Lung microvascular endothelial cell (primary cell): ENCODE measurements at places on chromosomes 3 and 15. TPM values are rescaled to one million over a fixed set of nuclear protein-coding genes. Genes with fewer than 3 reads are reported as not detected.

The SLC35A5 gene
- 22.0 and 35.7 TPM in 2 replicates for total RNA-seq

The TRIM59 gene
- total RNA-seq: 9.9 and 13.1 TPM in 2 replicates

The NUTM1 gene
- total RNA-seq: not detected in 2 replicates

The CTXN2 gene
- not detected in 2 replicates for total RNA-seq

The DISP2 gene
- under 0.01 TPM in 2 replicates for total RNA-seq

The SLC22A14 gene
- total RNA-seq: not detected in 2 replicates

The PTX3 gene
- 185 and 311 TPM in 2 replicates for total RNA-seq

The RAD51 gene
- total RNA-seq: 1.6 and 4.1 TPM in 2 replicates

The LRTM1 gene
- total RNA-seq: not detected in 2 replicates

The C2CD4B gene
- 20.0 and 45.6 TPM in 2 replicates for total RNA-seq

The GPR156 gene
- total RNA-seq: not detected in 2 replicates

The GPR27 gene
- total RNA-seq: not detected in 2 replicates

- no peak for DNase-seq
These were observed 6.9 kb downstream of the CAND2 start for GRCh38 chr3:12803371-12803770.

DNA sequence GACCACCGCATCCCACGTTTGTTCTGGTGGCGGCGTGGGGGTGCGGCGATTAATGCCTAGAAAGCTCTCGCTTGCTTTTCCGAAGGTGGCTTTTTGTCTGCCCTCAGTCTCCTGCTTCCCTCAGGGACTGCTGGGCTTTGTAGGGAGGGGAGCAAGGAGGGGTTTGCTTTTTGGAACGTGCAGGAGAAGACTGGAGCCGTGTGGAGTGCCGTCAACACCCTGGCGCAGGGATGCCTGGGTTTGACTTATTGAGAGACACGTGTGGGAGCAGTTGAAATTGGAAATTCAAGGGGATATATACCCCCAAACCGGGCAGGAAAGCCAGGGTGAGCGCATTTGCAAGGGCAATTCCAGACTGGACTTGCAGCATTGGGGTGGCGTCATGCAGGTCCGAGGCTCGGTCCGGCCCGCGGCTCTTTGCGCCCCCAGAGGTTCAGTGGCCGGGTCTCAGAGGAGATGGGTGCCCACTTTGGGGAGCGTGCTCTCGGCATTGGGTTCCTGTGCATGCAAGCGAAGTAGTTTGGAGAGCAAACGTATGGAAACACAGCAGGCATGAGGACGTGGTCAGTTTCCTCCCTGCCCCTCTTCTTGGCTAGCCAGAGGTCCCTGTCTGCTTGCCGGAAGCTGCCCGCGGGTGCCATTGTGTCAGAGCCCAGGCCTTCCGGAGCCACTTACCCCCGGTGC is 2.1 kb downstream of the EPHB1 start:
- peak; percentile 50 for DNase-seq

- DNase-seq: no peak
These were observed 96.3 kb upstream of the CHRM5 start for GRCh38 chr15:33871980-33872379.

GRCh38 chr15:39629371-39629770 is 48.5 kb downstream of the THBS1 start:
- peak; percentile 79 for DNase-seq

- no peak for DNase-seq
These were observed 84.2 kb upstream of the GOLGA6L4 start for GRCh38 chr15:84151205-84151931.

- no peak for DNase-seq
These were observed 139.7 kb upstream of the CPNE4 start for GRCh38 chr3:132174500-132174899.

- DNase-seq: peak; percentile 39
These were observed 25.9 kb downstream of the ETFA start for GRCh38 chr15:76285241-76285825.

GRCh38 chr3:174882789-174883188 is 23.7 kb downstream of the NAALADL2 start:
- no peak for DNase-seq

- DNase-seq: no peak
These were observed 102.9 kb downstream of the ARNT2 start for GRCh38 chr15:80507131-80507530.

GRCh38 chr15:32861174-32861573 is 143.4 kb downstream of the GREM1 start:
- DNase-seq: no peak

- DNase-seq: no peak
These were observed 248.3 kb downstream of the VPS13C start for GRCh38 chr15:61811952-61812351.

DNA sequence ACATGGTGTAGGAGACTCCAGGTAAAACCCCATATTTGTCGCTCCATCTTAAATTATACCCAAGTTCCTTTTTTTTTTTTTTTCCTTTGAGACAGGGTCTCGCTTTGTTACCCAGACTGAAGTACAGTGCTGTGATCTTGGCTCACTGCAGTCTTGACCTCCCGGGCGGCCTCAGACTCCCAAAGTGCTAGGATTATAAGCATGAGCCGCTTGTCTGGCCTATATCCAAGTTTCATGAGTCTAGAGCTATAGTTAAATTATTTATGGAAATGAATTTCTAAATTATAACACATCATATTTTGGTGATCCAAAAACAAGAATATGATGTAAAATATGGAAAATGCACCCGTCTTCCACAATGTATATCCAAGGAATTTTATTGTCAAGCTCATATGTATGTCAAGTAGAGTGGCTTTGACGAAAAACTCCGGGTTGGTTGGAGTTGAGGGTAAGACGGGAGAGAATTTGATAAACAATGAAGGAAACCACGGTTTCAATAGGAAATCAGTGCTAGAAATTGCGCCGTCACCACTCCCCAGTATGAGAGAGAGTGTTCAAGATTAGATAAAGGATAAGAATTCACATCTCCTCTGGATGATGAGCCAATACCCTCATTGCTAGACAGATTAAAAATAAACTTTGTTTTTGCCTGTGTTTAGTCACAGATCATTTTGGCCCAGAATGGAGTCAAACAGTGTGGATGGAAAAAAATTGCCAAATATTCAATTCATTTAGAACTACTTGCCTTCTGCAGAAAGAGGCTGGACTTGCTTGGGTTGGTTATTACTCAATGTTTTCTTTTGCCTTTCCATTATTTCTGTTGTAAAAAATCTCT is 209.2 kb upstream of the NR2F2 start:
- no peak for DNase-seq

DNA sequence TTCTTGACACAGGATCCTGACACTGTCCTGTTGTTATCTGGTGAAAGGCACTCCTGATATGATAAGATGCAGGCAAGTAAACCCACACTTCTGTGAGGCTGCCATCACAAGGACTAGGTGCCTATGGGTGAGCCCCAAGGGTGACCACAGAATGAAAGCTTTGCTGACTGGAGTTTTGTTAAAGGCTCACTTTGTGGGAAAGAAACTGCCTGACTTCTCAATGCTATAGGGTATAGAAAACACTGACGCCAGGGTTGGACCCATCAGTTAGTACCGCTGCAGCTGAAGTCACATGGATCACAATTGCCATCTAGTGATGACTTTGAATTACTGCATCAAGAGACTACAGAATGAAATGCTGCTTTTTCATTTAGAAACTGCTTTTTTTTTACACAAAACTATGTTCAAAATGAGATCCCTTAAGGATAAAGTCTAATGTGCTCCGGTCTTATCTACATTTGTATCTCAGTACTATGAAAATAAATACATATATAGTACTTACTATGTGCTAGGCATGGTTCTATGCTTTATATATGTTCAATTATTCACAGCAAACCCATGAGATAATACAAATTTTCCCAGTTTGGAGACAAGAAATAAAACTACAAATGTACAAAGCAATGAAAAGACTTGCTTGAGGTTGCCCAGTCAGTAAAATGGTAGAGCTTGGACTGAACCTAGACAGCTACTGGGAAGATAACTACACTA is 64.2 kb upstream of the CMSS1 start:
- peak; percentile 87 for DNase-seq

GRCh38 chr3:105809208-105809888 is 59.5 kb downstream of the CBLB start:
- no peak for DNase-seq

DNA sequence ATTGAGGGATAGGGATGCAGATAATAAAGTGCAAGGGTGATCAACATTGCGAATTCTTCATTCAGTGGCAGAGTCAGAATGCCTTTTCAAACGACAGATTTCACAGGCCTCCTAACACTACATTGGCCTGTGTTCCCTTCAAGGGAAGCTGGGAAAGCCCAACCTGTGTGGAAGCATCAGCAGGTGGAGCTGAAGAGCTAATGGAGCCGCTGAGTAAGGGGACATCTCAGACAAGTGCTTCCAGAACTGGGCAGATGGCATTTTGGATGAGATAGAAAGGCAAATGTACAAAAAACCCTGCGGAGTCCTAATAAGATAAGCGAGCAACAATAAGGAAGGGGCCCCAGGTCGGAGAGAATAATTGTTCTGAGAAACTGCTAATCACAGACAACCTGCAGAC is 8.5 kb upstream of the SLC24A5 start:
- DNase-seq: peak; percentile 58

DNA sequence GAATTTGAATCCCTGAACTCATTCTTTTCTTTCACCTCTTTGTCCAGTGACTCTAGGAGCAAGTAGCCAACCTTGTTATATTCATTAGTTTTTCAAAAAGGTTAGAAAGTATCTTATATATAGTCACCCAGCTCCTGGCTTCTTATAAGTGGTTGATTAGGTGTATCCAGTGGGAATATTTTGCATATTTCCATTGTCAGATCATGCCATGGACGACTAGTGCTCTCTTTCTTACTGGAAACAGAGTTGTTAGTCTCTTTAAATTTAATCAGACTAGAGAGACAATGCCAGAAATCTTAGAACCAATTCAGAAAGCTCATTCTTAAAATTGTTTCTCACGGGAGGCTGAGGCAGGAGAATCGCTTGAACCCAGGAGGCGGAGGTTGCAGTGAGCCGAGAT is 73.4 kb downstream of the CHRD start:
- DNase-seq: no peak

DNA sequence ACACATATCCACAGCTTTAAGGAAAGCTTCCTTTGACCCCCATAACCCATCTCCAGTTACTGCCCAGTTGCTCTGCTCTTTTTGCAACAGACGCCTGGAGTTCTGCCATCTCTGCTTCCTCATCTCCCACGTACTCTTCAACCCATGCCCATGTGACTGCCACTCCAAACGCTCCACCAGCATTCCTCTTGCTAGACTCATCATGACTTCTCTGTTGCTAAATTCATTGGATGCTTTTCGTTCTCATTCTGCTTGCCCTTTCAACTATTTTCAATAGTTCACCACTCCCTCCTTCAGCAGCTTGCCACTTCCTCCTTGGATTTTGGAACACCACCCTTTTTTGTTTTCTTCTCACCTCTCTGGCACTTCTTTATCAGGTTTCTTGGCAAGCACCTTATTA is 2.7 kb upstream of the KNSTRN start:
- DNase-seq: peak; percentile 79

DNA sequence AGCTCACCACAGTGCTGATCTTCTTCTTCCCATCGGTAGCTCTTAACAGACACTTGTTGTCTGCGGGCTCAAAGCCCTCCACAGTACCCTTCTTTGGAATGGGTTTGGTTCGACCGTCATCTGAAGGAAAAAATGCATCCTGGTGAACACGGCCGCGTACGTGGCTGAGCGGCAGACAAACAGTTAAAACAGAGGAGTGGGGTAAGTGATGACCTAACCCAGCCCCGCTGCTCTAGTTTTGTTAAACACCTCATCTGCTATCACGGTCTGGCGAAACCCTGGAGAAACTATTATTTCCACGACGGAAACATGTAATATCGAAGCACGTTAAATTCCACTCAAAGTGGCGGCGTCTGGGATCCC is 725 bp downstream of the SRP14 start:
- peak; percentile 61 for DNase-seq

- no peak for DNase-seq
These were observed at the start of gene ANKRD63 for GRCh38 chr15:40282869-40283614. ANKRD63 (minus strand) TSS chr15:40283064; CDS start chr15:40282586, 478 bp downstream.

GRCh38 chr3:71492566-71492965 is 91.0 kb downstream of the FOXP1 start:
- DNase-seq: no peak

GRCh38 chr3:64890466-64890865 is 202.7 kb upstream of the ADAMTS9 start:
- no peak for DNase-seq

DNA sequence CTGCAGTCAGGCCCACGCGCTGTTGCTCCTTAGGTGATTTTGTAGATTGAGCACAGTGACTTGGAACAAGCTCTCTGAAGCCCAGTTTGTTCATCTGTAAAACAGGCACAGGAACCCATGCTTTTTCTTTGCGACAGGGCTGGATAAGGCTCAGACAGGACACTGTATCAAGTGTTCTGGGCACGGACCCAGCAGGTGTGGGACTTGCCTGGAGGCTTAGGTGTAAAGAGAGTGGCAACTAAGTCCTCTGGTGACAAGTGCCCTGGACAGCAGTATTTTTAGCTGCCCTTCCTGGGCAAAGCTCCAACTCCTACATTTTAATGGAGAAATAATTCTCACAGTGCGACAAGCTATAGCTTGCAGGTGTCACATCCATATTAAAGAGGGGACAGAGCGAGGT is 32.2 kb downstream of the CD276 start:
- no peak for DNase-seq

DNA sequence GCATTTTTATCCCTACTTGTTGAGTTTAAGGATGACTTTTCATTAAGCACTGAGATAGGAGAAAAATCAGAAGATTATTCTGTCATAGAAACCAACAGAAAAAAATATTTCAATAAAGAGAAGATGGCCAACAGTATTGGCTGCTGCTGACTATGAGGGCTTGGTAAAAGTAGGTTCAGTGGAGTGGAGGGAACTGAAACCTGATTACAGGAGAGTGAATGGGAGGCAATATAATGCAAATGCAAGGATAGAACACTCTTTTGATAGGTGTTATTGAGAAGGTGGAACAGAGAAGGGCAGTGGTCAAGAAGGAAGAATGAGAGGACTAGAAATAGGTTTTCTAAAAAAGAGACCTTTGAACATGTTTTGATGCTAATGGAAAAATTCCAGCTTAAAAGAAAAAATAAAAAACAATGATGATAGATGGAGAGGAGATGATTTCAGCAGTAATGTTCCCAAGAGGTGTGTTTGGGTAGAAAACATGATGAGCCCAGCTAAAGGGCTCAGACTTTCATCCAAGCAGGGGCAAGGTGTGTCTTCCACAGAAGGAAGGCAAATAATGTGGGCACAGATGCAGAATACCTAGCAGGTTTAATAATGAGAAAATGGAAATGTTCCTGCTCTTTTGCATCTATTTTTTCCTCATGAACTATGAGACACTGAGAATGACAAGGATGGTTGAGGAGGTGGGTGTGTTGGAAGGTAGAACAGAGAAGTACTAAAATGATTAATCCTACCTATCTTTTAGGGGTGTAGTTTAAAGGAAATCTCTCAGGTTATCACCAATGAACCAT is 397.9 kb upstream of the GOLIM4 start:
- DNase-seq: no peak

GRCh38 chr15:68232937-68233336 is 3.4 kb upstream of the CLN6 start:
- no peak for DNase-seq

GRCh38 chr3:133548090-133548489 is 25.4 kb upstream of the CDV3 start:
- no peak for DNase-seq

DNA sequence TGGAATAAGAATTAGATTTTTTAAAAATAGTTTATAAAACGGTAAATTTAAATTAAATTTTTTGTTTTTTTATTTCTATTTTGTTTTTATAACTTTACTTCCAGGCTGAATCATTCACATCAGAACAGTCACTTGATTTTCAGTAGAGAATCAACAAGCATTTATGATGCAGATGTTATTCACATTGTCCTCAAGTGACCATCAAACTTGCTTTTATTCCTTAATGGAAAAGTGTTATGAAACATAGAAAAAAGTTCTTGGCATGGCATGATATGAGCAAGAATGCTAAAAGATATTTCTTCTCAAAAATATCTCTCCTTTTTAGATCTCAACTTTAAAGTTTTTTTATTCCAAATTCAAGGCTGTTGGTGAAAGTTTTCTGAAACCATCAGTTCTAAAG is 70.9 kb upstream of the TGFBR2 start:
- DNase-seq: no peak
